ENCODE measurements at places on chromosomes 16 and 17.

DNA sequence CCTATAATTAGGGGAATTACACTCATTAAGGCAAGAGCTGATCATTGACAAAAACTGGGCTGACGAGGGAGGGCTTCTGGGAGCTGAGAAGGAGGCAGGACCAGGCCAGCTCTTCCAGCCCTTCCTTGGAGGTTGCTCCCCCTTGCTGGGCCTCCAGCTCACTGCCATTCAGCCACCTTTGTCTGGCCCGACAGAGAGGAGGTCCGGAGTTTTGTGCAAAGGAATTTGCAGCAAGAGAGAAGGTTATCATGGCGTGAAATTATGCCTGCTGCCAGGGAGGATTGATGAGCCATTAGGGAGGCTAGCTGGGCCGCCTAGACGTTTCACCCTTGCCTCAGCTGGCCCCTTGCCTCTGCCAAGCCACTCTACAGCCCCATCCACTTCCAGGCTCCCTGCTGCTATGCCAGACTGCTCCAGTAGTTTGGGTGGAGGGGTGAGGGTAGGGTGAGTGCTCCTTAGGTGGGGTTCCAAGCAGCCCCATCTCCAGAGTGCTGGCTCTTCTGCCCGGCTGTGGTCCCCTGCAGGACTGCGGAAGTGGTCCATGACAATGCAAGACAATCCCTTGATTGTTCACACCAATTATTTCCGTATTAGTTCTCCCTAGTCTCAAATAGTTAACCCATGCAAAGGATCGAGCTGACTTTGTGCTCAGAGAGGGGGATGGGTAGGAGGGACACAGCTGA is 17.1 kb upstream of the PHF12 start:
- no peak for DNase-seq

GRCh38 chr16:15708096-15708495 is 58.1 kb downstream of the NDE1 start:
- DNase-seq: no peak

- DNase-seq: peak; percentile 55
These were observed 157.5 kb upstream of the CACNG5 start for GRCh38 chr17:66677201-66677981.

DNA sequence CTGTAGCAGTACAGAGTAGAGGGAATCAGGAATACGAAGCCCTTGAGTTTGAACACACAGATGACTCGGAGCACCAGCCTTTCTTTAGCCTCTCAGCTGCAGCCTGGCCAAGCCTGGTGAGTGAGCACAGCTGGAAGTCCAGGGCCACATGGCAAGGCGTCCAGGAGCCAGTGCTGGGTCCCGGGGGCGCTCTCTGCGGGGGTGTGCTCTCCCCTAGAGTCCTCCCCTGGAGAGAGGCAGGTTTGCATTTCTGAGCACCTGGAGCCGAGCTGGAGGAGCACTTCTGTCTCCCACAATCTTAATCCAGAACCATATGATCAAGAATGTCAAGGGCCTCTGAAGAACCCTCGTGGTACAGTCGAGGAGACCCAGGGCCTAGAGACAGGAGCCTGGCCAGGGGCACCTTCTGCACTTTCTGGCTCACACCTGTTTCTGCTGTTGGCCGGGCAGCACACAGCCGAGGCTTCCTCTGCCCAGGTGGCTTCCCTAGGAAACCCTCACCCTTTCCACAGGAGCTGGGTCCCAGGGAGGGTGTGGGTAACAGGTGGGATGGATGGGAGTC is 78.3 kb downstream of the PLD6 start:
- no peak for DNase-seq

GRCh38 chr16:68275611-68276191 is 11.4 kb downstream of the SLC7A6 start:
- DNase-seq: no peak

GRCh38 chr17:4407216-4407615 is 26.5 kb upstream of the SPNS3 start:
- no peak for DNase-seq

DNA sequence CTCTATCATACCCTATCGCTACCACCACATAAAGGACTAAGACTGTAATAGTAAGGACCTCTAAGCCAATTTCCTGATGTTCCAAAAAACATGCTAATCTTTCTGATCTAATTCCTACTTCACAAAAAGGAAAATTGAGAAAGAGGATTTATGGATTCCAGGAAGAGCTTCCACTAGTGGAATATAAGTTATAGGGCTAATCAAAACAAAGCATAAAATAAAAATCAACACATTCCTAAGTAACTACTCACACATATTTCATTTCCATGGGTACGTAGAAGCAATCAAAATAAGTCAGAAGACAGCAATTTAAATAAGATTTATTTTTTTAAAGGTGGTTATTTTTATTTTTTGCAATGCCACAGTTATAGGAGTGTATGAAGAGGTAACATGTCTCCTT is 12.4 kb downstream of the CCDC43 start:
- no peak for DNase-seq

- peak; percentile 65 for DNase-seq
These were observed 537 bp upstream of the GJC1 start for GRCh38 chr17:44830359-44831288.

DNA sequence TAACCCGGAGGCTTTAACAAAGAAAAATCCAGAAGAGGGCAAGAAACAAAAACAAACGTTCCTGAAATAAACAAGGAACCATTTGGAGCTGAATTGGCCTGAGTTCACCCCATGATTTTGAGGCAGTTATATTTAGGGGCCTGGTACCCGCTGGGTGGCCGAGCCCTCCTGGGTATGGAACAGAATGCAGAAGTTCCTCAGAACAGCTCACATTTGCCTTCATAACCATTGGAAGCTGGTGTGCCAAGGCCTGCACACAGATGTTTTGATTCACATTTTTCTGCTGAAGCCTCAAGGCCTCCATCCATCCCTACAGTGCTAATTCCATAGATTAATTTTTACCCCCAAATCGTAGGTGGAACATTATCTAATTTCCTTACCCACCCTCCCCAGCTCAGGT is 3.3 kb upstream of the ZFHX3 start:
- no peak for DNase-seq

- DNase-seq: no peak
These were observed 6.3 kb downstream of the CA5A start for GRCh38 chr16:87929986-87930385.

GRCh38 chr17:63309021-63309420 is 137.1 kb downstream of the CYB561 start:
- DNase-seq: no peak

DNA sequence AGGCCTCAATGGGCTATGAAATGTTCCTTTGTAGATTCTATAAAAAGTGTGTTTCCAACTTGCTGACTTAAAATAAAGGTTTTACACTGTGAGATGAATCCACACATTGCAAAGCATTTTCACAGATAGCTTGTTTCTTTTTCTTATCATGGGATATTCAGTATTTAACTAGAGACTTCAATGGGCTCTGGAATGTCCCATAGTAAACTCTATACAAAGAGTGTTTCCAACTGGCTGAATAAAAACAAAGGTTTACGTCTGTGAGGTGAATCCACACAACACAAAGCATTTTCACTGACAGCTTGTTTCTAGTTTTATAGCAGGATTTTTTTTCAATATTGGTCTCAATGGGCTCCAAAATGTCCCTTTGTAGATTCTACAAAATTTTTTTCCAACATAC is 550.1 kb downstream of the KCNJ18 start:
- no peak for DNase-seq

DNA sequence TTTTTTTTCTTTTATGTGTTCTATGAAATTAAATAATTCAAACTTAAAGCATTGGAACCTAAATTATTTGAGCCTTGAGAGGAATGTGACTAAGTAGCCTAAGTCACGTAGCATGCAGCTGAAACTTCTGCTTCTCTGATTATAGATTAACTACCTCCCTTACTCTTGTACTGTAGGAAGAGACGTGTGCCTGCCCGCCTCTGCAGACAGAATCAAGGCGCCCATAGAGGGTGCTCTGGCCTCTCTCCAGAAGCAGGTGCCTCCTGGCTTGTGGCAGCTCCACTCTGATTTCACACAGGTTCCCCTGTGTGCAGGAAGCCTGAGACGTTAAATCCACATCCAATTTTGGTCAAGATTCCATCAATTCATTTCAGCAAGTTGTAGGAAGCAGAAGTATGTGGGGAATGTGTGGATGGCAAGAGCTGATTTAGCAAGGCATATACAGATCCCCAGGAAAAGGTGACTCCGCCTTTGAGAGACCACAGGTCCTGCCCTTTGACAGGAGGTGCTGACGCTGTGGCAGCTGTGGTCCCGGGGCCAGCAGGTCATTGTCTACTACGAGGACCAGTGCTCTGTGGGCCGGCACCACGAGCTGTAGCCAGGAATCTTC is 1418.8 kb downstream of the CDH11 start:
- DNase-seq: no peak

DNA sequence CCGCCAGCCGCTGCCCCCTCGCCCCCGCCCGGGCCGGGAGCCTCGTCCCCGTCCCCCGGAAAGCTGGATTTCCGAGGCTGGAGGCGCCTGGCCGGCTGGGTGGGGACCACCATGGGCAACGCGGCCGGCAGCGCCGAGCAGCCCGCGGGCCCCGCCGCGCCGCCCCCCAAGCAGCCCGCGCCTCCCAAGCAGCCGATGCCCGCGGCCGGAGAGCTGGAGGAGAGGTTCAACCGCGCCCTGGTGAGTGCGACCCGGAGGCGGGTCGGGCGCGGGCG is 266 bp downstream of the FMNL1 start:
- no peak for DNase-seq

DNA sequence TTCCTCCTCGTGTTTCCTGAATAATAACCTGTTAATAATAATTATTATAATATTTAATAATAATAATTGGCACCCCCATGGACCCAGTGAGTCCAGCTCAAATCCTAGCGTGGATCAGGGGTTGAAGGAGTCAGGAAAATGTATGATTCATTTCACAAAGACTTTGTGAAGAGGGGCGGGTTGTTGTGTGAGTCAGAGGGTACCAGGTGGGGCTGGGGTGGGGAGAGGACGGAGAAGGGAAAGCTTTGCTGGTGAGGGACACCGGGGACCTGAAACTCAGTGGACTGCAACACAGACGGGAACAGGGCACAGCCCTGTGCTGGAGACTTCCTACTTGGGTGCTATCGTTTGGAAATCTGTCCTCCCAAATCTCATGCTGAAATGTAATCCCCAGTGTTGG is 3.1 kb upstream of the ADORA2B start:
- peak; percentile 42 for DNase-seq

- DNase-seq: no peak
These were observed 25.5 kb upstream of the ZNF750 start for GRCh38 chr17:82865274-82865673.

DNA sequence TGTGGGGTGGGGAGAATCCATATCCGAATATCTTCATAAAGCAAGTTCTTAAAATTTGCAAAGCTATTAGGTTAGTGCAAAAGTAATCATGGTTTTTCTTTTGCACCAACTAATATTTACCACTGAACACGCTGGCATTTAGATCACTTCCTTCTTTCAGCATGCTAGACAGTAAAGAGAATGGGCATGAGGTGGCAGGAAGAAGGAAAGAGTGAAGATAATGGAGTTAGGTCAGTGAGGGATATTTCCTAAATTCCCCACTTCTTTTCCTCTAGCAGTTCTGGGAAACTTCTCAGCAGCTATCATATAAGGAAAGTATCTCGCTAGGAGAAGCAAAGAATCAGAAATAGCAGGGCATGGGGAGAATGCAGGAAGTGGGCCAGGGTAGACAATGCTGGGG is 39.0 kb downstream of the SLC6A4 start:
- no peak for DNase-seq

- DNase-seq: no peak
These were observed 89.5 kb downstream of the VAT1L start for GRCh38 chr16:77877712-77878347.

DNA sequence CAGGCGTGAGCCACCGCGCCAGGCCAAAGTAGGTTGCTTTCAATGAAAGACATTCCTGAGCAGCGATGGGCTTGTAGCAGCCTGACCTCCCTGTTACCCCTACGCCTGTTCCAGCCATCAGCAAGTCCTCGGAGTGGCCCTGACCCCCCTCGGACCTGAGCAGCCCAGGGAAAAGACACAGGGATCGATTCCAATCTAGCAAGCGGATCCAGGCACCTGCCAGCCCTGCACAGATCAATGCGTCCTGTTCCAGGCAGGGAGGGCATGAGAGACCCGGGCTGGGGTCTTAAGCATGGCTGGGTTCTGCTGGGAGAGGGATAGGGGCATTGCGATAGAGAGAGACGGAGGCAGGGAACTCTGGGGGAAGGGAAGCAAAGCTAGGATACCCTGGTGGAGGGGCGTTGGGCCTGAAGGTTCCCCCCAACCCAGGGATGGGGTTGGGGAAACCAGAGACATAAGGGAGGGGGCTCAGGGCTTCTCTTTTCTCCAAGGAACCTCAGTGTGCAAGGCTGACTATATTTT is 21.9 kb downstream of the SRCIN1 start:
- DNase-seq: no peak

Measured in activated CD8-positive, alpha-beta memory T cell treated with anti-CD3 and anti-CD28 coated beads, Interleukin-2, amount 50 U/mL, for 48 hours (primary cell).